Activated CD8-positive, alpha-beta T cell treated with anti-CD3 and anti-CD28 coated beads, Interleukin-2, amount 10 ng/mL, durations not matched to agents 7 days and 5 days (primary cell): ENCODE measurements at places on chromosomes 13 and 19. TPM values are rescaled to one million over a fixed set of nuclear protein-coding genes. Genes with fewer than 3 reads are reported as not detected.
A peak's percentile ranks its signal among the peaks of the same experiment; 100 is the strongest.

DNA sequence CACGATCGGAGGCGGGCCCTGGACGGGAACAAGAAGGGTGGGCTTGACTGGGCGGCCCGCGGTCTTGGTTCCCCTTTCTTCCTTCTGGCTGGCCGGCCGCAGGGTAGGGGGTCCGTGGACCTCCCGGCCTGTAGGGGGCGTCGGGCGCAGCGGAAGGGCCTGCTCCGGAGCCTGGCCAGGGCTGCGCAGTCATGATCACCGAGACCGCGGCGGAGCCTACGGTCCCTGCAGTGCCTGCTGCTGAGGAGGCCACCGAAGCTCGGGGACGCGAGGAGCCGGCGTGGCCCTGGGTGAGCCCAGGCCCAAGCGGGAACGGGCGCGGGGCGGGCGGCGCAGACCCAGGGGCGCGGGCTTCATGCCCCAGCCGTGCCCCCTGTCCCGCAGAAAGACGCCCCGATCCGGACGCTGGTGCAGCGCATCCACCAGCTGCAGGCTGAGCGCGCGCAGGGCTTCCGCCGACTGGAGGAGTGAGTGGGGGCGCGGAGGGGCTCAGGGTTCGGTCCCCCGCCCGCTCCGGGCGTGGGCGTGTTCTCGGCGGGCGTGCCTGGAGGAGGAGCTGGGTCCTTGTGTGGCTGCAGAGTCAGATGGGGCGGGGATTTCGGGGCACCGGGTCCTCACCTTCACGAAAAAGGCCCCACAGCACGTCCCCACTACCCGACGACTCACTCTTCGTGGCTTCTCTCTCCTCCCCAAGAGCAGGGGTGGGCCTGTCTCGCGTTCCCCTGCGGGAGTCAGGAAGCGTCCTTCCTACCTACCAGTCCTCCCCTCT is at the start of gene REX1BD:
REX1BD (plus strand) TSS at position 188 of the 769 bp plus-strand sequence; CDS start at position 192, 4 bp downstream.
- DNase-seq = peak; percentile 93

ZNF345 gene
- total RNA-seq = 4.6 TPM

ZNF665 gene
- total RNA-seq = 5.9 TPM

ZNF554 gene
- total RNA-seq = 2.1 TPM

- no peak for DNase-seq
Measured at GRCh38 chr19:1526979-1527649, 3.2 kb downstream of the PLK5 start.

PSG7 gene
- total RNA-seq = not detected
